ENCODE measurements at places on chromosomes 3 and 15. TPM values are rescaled to one million over a fixed set of nuclear protein-coding genes. Genes with fewer than 3 reads are reported as not detected.

ARL13B gene
- total RNA-seq: 21.5 TPM

LMAN1L gene
- 0.39 TPM for total RNA-seq

CDC25A gene
- 2.8 TPM for total RNA-seq

LOXL1 gene
- total RNA-seq: 37.0 TPM

NOX5 gene
- 0.23 TPM for total RNA-seq

HIGD2B gene
- total RNA-seq: not detected

UBR1 gene
- total RNA-seq: 31.5 TPM

AP3S2 gene
- total RNA-seq: 34.2 TPM

LRTM1 gene
- not detected for total RNA-seq

ATP13A5 gene
- 1.1 TPM for total RNA-seq

TRANK1 gene
- total RNA-seq: 26.6 TPM

BFSP2 gene
- not detected for total RNA-seq

TLNRD1 gene
- total RNA-seq: 27.6 TPM

PARL gene
- total RNA-seq: 39.6 TPM

INO80 gene
- 20.1 TPM for total RNA-seq

ALDH1L1 gene
- 0.90 TPM for total RNA-seq

LTF gene
- total RNA-seq: 2.3 TPM

TLE3 gene
- 69.9 TPM for total RNA-seq

DNAH12 gene
- 4.9 TPM for total RNA-seq

ACTRT3 gene
- total RNA-seq: 2.6 TPM

GADL1 gene
- not detected for total RNA-seq
